ENCODE measurements at places on chromosomes 3 and 15. TPM values are rescaled to one million over a fixed set of nuclear protein-coding genes. Genes with fewer than 3 reads are reported as not detected.

DNA sequence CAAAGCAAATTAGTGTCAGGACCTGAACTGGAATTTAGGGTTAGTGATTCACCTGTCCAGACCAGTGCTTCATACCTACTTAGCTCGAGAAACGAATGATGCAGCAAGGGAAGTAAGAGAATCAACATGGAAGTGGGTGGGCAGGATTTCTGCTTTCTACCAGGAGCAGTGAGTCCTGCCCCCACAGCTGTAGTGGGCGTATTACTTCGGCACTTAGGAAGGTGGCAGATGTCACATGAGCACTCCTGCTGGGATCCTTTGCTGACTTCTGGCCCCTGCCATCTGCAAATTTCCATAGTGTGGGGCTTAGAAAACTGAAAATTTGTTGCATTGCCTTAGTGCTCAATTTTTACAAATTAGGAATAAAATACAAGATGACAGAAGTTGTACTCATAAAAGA lies 31.2 kb downstream of the RYR3 start:
- H3K27me3 ChIP-seq, result no peaks in the 10 kb centered on the region
- no peak overlapping the region for H3K4me3 ChIP-seq
- H3K4me1 ChIP-seq, result no peaks in the 10 kb centered on the region
- no peak for DNase-seq

The CACNA2D3 gene
- total RNA-seq, result 10.2 TPM

DNA sequence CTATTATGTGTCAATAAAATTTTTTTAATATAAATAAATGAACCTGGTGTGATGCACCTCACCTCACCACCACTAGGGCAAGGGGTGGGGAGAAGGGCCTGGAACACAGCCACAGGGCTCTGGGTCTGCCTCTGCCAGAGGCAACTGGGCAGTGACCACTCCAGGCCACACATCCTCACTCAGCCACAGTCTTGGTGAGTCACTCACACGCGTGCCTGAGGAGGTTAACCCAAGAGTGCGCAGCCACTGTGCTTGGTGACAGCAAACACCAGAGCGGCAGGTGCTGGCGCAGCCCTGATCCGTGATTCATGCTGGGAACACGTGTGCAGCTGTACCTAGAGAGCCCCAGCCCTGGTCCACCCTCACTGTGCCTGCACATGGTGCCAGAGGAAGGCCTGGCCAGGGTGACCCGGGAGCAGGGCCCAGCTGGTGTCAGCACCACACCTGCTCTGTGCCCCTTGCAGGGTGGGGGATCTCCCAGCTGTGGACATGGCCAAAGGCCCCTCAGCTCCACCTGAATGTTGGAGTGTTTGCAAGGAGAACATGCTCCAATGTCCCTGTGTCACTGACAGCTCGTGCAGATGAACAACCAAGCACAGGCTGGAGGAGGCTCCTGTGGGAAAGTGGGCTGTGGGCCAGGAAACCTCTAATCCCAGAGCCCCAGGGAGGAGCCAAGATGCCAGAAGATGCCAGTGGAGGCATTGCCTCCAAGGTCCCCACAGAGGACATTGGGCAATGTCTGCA lies 2.1 kb downstream of the SLC41A3 start:
- no peaks in the 10 kb centered on the region for H3K27me3 ChIP-seq
- no peaks in the 10 kb centered on the region for H3K4me1 ChIP-seq
- DNase-seq, result no peak
- no peak overlapping the region for H3K4me3 ChIP-seq
- H3K27ac ChIP-seq, result no peak overlapping the region

The CD200 gene
- 5.0 TPM for total RNA-seq

DNA sequence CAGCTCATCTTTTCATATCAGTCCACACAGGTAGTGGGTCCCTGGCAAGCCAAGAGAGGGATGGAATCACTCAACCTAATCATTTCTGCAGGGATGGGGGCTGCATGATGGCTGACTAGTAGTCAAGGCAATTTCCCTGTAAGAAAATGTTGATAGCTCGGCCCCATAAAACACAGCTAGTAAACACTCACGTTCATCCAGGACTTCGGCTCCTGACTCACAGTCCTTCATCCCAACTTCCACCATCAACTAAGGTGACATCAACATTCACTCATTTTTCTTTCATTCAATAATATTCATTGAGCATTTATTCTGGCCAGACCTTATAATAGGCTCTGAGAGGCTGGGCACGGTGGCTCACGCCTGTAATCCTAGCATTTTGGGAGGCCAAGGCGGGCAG lies 4.4 kb upstream of the ACAP2 start:
- no peaks in the 10 kb centered on the region for H3K36me3 ChIP-seq
- H3K27ac ChIP-seq, result no peak overlapping the region
- H3K27me3 ChIP-seq, result no peaks in the 10 kb centered on the region
- no peak for DNase-seq

The SPTBN5 gene
- total RNA-seq, result under 0.01 TPM

The CHRM5 gene
- total RNA-seq, result not detected

DNA sequence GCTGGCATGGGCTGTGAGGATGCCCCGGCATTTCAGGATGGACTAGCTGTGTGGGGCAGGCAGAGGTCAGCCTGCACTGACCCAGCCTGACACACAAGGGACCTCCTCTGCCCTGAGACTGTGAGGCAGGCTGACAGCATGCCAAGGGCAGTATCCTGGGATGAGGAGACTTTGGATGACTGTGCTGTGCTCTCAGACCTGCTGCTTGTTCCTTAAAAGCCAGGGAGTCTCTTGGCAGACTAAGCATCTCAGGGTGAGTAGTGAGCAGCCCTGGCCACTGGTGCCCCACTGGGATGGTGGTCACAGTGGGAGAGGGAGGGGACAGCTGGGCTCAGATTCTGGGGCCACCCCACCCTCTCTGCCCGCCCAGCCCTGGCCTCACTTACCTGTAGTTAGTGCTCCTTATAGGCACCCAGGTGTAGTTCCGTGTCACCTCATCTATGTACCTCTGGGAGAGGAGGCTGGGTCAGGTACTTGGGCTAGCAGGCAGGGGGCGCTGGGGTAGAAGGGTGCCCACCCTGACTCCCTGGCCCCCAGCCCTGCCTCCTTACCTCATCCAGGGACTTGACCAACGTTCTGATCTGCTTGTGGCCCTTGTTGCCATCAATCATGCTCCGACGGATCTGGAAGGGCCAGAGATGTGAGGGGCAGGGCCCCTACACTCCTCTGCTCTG lies 16.1 kb upstream of the TMEM115 start:
- no peak overlapping the region for H3K4me3 ChIP-seq
- H3K27me3 ChIP-seq, result no peaks in the 10 kb centered on the region
- H3K36me3 ChIP-seq, result no peaks in the 10 kb centered on the region
- DNase-seq, result no peak
- no peak overlapping the region for H3K27ac ChIP-seq

DNA sequence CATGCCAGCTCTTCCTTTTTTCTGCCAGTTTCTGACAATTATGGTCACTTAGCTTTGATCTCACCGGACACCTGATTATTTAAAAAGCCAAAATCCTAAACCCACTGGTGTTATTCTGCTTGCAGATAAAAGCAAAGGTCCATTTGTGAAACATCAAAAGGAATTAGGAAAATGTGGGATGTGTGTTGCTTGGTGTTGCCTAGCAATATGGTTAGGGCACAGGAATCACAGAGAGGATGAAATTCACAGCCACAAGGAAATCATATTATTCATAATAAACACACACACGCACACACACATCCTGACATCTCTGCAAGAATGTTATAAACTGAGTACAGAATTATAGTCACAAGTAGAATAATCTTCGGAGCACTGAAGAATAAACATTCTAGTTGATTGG lies 89.3 kb upstream of the BHLHE40 start:
- H3K4me1 ChIP-seq, result peaks cover 14% of the 10 kb centered on the region
- no peak overlapping the region for H3K4me3 ChIP-seq
- DNase-seq, result no peak
- H3K27me3 ChIP-seq, result no peaks in the 10 kb centered on the region
- H3K36me3 ChIP-seq, result no peaks in the 10 kb centered on the region

All from sigmoid colon (tissue), 7 donors.